GM13976 (cell line): ENCODE measurements at places on chromosomes 2 and 18.

GRCh38 chr2:8169443-8169842 is 512.4 kb upstream of the ID2 start:
- no peak for DNase-seq

DNA sequence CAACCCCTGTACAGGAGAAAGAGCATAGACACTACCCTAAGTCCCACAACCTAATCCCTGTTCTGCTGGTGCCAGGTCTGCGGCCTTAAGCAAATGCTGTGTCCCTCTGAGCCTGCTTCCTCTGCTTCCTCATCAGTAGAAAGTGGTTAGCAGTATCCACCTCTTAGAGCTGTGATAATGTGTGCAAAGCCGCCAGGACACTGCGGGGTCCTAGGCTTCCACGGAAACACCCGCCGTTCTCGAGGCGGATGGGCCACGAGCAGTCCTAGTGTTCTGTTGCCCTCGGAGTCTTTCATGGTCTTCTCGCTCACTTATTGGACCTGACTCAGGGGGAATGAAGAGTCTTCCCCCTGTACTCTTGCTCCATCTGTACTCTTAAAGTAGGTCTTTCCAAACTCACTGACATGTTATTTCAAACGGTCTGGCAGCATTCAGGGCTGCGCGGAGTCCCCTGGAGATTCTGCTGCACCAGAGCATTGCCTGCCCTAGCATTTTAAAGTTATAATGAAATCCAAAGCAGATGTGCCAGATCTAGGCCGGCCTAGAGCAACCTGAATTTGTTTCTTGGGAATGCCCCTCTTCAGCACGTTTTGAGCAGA is 107.2 kb upstream of the ZNF236 start:
- DNase-seq: no peak

DNA sequence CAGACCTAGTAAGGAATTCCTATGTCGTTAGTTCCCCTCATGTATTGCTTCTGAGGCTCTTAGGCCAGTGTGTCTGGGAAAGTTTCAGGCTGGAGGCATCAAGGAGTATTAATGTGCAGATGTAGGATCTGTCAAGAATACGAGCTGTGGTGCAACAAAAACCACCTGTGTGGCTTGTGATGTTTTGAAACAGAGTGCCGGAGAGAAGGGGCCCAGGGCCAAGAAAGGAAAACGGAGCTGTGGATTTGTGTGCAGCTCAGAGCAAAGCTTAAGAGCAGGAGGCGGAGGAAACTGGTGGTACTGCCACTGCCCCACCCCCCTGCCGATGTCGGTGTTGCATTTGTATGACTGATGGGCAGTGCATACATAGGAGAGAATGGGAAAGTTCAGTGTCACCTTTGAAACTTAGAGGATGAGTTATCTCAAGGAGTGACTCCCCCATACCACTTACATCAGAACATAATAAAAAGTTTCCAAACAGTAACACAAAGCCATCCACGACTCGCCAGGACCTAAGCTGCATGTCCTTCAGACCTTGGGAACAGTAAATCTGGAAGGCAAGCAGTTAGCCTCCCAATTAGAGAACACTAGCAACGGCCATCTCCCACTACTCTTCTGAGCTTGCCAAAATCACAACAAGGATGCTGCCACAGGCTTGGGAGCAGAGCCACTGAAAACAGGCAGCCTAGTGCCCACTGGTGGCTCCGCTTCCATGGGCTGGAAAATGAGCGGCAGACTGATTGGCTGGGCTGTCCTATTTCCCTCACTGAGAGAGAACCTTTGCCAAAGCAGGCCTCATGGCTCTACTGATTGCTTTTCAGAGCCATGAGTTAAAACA is 152.7 kb upstream of the NT5C1B start:
- DNase-seq: no peak

- no peak for DNase-seq
Measured at GRCh38 chr2:223868005-223868404, 30.6 kb upstream of the AP1S3 start.

- no peak for DNase-seq
Measured at GRCh38 chr2:240422658-240423329, 12.7 kb upstream of the GPC1 start.

- no peak for DNase-seq
Measured at GRCh38 chr18:75322206-75322605, 105.3 kb downstream of the SMIM21 start.

DNA sequence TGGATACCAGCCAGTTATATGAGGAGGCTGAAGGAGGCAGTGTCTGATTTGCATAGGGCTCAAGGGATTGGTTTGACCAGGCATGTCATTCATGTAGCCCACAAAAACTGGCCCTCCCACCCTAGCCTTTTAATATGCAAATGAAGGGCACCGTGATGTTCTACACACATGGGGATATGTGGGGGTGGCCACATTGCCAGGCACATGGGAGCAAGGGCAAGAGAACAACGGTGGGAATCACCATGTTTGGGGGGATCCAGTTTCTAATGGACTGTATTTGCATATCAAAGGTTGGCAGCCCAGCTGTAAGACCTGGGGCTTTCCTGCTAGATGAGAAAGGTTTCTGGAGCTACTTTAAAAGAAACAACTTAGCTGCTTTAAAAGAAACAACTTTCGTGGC is 65.1 kb upstream of the SLC25A52 start:
- no peak for DNase-seq

GRCh38 chr2:180893752-180894151 is 86.7 kb upstream of the UBE2E3 start:
- no peak for DNase-seq

GRCh38 chr2:221309892-221310583 is 262.1 kb downstream of the EPHA4 start:
- no peak for DNase-seq

DNA sequence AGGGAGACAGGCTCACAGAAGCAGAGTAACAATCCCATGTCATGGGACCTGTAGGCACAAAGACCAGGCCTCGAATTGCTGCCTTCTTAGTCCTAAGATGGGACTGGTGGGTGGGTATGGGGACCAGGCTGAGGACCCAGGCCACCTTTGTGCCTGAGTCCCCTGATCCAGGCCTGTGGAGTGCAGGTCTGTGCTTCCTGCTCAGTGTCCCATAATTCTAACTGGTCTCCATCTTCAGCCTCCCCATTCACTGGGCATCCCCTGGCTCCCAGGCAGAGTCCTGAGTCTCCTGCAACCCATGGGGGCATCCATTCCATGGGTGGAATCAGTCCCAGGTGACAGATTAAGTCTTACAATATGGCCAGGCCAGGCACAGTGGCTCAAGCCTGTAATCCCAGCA is 83.9 kb downstream of the SMAD7 start:
- DNase-seq: no peak

GRCh38 chr2:147033044-147033443 is 811.8 kb upstream of the ACVR2A start:
- no peak for DNase-seq

DNA sequence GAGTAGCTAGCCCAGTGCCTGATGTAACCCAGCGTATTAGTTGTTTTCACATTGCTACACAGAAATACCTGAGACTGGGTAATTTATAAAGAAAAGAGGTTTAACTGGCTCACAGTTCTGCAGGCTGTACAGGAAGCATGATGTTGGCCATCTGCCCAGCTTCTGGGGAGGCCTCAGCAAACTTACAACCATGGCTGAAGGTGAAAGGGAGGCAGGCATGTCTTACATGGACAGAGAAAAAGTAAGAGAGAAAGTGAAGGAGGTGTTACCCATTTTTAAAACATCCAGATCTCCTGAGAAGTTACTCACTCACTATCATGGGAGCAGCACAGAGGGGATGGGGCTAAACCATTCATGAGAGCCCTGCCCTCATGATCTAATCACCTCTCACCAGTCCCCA is 6.1 kb upstream of the CYRIA start:
- no peak for DNase-seq

GRCh38 chr2:112885506-112885902 is 25.5 kb upstream of the IL37 start:
- no peak for DNase-seq

DNA sequence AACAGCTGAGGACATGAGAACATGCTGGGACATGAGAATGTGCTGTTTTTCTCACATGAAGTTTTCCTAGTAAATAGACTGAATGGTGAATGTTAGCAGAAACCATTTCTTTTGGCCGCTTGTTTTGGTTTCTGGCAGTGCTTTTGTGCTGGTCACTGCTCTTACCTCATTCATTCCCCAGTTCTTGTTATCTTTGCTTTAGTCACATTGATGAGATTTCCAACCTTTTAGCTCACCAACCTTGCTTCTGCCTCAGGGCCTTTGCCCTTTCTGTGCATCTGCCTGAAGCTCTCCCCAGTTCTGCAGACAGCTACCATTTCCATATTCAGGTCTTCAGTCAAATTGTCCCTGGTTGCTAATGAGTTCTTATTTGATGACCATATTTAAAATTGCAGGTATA is 91.6 kb downstream of the PTPRM start:
- DNase-seq: no peak

GRCh38 chr18:11989174-11989573 is 7.9 kb downstream of the IMPA2 start:
- DNase-seq: no peak

DNA sequence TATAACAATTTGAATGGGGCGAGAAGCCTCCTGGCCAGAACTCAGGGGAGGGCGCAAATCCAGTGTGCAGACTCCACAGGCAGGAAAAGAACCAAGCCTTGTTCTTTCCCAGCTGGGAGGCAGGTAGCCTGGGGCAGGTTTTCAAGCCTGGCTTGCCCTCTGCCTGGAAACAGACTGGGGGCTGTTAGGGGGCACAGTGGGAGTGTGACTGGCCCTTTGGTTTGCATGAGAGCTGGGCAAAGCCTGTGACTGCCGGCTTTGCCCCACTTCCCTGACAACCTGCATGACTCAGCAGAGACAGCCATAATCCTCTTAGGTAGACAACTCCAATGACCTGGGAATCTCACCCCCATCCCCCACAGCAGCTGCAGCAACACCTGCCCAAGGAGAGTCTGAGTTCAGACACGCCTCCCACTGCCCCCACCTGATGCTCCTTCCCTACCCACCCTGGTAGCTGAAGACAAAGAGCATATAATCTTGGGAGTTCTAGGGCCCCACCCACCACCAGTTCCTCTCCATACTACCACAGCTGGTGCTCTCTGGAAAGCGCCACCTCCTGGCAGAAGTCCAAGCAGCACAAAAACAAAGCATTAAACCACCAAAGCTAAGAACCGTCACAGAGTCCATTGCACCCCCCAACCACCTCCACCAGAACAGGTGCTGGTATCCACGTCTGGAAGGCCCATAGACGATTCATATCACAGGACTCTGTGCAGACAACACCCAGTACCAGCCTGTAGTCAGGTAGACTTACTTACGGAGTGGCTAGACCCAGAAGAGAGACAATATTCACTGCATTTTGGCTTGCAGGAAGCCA is 402.5 kb downstream of the STK39 start:
- DNase-seq: no peak

- DNase-seq: no peak
Measured at GRCh38 chr2:55871637-55872036, 51.9 kb downstream of the EFEMP1 start.

DNA sequence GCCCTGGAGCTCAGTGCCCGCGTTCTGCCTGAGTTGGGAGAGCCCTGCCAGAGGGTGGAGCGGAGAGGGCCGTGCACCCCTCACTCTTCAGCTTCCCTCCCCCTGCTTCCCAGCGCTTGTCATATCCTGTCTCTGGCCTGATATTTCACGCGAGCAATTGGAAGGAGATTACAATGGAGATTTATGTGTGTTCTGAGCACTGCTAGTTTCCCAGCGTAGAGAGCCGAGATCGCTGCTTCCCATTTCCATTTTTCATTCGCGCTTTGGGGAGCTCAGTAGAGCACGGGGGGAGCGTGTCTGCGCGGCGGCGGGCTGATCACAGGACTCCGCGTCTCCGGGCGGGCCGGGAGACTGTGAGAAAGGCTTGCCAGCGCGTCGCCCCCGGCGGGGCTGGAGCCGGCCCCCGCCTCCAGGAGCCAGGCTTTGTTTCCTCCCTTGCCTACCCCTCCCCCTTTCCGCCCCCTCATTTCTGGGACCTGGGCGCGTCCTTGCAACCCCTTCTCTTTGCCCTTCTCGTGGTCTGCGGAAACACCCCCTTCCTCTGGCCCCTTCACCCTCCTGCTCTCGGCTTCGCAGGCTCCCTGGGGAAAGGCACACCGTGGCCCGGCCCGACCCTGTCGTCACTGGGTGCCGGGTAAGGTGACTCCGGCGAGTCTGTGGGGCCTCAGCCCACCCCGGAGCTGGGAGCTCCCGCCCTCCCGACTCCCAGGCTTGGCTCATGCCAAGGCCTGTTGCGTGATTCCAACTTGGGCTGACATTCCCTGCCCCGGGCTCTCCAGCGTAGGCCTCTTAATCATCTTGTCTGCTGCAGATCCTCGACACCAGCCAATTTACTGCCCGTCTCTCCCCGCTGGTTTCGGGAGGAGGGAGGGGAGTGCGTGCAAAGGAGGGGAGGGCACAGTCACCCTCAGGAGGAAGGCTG is 5.8 kb downstream of the DLX2 start:
- DNase-seq: peak; percentile 41

GRCh38 chr18:23422751-23423418 is 30.2 kb upstream of the RIOK3 start:
- peak; percentile 46 for DNase-seq

GRCh38 chr18:60331890-60332289 is 40.7 kb downstream of the MC4R start:
- DNase-seq: no peak

GRCh38 chr2:134466141-134466540 is 212.3 kb downstream of the MGAT5 start:
- DNase-seq: peak; percentile 55

GRCh38 chr2:236731767-236732580 is 162.3 kb downstream of the ACKR3 start:
- no peak for DNase-seq

DNA sequence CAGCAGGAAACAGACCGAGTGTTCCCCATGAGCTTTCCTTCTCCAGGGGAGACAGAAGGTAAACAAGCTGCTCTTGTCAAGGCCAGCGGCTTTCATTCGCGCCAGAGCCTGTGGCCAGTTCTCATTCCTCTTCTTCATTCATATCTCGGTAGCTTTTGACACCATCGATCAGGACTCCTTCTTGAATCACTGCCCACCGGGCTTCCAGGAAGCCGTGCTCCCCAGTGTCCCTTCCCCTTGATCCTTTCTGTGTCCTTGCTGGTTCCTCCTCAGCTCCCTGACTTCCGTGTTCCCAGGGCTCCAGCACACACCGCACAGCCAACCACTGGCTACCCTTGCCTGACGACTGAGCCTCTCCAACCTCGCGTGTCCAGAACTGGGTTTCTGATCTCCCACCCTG is 14.1 kb downstream of the SLC66A3 start:
- no peak for DNase-seq

DNA sequence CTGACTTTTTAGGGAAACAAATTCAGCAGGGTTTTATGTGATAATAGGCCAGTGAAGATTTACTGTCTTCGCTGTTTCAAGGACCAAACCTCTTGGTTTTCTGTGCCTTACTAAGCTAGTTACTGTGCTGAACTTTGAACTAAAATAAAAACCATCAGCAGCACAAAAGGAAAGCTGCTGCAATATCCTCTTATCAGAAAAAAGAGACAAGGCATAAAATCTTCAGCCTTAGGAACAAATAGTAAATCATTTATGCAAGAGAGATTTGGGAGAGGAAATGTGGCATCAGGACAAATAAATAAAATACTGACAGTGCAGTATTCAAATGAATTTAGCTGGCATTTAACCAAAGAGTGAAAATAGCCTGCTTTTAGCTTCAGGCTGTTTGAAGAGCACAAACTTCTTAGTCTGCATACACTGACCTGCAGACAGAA is 64.1 kb upstream of the EHBP1 start:
- no peak for DNase-seq
